Stimulated activated CD4-positive, alpha-beta T cell treated with anti-CD3 and anti-CD28 coated beads, TNF-alpha, amount 100 ng/mL, for 1 hour (primary cell): ENCODE measurements at places on chromosomes 1 and 21.

DNA sequence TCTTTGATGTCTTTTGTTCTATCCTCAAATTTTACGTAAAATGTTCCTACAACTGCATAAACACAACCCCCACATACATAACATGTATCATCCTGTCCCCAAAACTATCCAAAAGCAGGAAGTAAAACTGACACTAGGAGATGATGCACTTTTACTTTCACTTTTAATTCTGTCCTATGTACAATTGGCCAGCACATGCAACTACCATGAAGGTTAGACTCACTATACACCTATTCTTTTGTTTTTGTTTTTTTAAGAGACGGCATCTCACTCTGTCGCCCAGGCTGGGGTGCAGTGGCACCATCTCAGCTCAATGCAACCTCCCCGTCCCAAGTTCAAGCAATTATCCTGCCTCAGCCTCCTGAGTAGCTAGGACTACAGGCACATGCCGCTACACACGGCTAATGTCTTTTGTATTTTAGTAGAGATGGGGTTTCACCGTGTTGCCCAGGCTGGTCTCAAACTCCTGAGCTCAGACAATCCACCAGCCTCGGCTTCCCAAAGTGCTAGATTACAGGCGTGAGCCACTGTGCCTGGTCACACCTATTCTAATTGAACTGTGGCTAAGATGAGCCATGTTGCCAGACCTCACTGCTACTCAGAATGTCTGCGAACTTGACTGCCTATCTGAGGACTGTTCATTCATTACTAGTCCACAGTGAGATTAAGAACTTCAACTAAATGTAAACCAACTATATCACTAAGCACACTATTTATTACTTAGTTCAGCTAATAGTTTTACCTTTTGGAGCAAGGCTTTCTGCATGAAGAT, 48.0 kb downstream of the TOR3A start:
- no peak for DNase-seq

DNA sequence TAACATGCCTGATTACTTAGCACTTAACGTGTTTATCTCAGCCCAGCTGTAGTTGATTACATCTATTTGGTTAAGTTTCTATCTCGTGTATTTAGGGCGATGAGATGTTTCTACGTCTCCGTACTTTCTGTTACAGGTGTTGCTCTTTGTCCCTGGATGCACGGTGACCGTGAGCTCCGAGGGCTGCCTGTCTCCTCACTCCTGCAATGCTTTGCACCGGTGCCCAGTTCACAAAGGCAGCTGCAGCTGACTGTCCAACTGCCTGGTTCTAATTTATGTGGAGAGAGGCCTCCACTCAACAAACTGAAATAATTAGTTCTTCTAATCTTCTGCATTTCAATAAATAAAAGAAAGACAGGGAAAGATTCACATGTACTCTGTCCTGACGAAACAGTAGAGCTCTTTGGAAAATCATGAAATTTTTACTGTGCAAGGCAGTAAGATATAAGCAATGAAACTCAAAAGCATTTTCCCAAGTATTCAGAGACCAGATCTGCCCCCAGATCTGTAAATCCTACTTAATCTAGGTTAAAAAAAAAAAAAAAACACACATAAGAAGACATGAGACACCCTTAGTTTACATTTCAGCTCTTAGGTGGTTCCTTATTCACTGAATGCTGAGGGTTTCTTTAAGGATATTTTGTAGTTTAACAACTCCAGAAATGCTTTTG, 108.2 kb downstream of the TGFBR3 start:
- DNase-seq: no peak

DNA sequence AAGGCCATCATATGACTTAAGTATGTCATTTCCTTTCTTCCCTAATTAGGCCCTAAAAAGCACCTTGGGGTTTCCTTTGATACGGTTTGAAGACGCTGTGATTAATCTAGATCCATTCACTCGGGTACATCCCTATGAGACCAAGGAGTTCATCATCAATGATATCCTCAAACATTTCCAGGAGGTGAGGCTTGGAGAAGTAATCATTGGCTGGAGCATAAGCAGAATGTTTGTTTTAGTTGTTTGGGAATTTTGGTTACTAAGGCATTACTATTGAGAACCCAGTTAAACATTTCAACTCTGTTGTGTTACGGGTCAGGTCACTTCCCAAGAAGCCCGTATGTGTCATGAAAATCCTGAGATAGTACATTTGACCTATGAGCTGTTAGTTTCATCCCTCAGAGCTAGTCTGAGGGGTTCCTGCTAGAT, 185.2 kb downstream of the VPS13D start:
- no peak for DNase-seq

DNA sequence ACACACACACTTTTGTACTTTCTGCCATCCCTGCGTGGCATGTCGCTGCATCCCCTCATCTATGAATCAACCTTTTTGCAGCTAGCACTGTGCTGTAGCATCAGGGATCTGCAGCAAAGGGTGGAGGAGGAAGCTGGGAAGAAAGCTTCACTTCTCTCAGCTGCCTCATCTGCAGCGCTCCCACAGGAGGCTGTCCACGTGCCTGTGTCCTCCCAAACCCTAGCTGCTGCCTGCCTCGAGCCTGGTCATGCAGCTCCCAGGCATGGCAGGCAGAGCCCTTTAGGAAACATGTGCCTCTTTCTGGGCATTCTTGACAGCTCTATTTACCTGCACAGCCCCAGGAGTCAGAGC, 262.1 kb upstream of the SGIP1 start:
- no peak for DNase-seq

GRCh38 chr1:17214876-17215544, 10.1 kb downstream of the PADI1 start:
- no peak for DNase-seq

DNA sequence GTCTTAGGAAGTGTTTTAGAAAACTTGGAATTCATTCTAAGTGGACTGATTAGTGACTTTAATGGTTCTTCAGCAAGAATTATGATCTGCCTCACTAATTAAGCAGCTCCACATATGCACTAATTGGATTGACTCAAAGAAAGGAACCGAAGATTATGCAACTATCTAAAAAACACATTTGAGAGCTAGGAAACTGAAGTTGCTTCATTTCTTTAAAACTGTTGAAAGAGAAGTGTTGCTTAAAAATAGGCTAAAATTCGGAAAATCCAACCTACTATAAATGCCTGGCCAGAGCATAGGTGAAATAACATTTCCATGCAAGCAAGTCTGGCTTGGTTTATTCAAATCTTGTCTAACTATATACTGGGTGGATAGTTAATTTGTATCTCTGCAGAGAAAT, 502.9 kb upstream of the ZRANB2 start:
- DNase-seq: no peak

DNA sequence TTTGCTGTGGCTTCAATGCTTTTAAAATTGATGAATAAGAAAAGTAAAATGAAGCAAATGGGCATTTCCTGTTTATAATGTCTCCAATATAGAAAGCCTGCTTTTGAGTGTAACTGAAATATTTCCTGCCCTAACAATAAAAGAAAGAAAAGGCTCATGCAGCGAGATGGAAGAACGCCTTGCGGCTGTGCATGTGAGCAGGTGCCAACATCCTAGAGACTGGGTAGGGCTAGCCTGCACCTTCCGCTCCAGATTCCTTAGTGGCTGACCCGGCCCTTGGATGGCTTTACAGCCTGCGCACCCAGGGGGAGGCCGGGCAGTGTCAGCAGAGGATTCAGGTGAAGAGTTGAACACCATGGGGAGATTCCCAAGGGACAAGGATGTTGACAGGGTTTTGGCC, 21.8 kb downstream of the CNIH3 start:
- no peak for DNase-seq

DNA sequence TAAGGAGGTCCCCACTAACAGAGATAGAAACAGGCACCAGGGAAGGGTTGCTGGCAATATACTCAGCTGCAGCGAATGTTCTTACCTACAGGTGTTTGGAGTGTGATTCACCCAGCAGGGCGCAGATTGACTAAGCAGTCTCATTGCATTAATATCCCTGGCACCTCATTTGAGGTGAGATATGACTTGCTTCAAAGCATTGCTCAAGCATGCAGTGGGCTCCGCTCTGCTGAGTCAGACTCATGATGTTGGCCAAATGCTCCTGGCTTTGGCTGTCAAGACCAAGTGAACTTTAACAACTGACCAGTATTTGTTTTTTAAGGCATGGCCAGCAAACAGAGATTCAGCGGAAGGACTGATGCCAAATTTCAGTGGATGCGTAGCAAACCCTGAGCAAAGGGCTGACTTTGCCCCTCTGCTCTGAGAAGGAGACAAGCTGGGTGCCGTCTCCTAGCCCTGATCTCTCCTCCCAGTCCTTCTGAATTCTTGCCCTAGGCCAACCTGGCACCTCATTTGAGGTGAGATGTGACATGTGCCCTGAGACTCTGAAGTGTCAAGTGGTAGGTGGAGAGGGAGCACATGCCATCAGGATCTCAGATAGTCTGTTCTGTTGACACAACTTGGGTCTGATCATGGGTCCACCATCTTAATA, 187.1 kb upstream of the COA6 start:
- no peak for DNase-seq

- DNase-seq: no peak
Measured at GRCh38 chr1:150210706-150211105, 25.2 kb downstream of the ANP32E start.

- DNase-seq: no peak
Measured at GRCh38 chr1:238589843-238590435, 699.2 kb upstream of the ZP4 start.

DNA sequence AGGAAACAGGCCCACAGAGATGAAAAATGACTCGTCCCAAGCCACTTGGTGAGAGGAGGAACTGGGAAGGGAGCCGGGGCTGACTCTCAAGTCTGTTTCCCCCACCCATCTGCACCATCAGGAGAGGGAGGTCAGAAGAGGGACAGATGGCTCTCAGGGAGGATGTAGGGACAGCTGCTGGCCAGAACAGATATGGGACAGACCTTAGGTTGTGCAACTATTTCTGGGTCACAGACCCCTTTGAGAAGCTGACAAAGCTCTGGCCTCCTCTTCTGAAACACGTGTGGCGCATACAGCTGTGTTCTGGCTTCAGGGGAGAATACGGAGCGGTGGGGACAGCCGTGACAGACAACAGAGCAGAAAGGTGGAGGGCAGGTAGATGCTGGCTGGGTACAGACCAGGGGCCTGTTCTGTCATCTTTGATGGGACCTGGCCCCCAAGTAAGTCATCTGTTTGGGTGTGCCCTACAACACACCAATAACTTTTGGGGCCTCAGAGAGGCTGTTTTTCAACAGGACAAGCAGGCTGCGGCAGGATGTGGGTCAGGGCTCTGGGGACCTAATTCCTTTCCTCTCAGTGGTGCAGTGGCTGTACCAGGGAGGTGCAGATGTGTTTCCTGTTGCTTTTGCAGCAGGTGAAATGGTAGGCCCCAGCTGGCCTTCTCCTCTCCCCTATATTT, 7.3 kb downstream of the SH3BGRL3 start:
- DNase-seq: no peak

- DNase-seq: no peak
Measured at GRCh38 chr1:246051909-246052518, 455.1 kb downstream of the SMYD3 start.

DNA sequence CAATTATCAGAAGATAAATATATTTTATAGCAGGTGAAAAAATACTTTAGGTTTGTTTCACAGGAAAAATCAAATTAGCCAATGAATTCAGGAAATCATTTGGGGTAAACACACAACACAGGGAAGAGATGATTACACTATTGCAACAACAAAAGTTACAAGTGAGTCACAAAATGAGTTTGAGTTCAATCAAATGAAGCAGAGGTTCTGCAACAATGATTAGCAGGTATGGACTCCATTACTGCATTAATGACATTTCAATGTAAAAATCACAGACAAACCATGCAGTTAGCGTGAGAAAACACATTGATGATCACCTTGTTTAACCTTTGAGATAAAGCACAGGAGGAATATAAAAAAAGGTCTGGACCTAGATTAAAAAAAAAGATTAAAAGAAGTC, 9.7 kb downstream of the ADGRL4 start:
- DNase-seq: no peak

GRCh38 chr21:40540216-40540615, 306.7 kb downstream of the DSCAM start:
- DNase-seq: no peak

- no peak for DNase-seq
Measured at GRCh38 chr1:175043824-175044223, 20.6 kb upstream of the MRPS14 start.

DNA sequence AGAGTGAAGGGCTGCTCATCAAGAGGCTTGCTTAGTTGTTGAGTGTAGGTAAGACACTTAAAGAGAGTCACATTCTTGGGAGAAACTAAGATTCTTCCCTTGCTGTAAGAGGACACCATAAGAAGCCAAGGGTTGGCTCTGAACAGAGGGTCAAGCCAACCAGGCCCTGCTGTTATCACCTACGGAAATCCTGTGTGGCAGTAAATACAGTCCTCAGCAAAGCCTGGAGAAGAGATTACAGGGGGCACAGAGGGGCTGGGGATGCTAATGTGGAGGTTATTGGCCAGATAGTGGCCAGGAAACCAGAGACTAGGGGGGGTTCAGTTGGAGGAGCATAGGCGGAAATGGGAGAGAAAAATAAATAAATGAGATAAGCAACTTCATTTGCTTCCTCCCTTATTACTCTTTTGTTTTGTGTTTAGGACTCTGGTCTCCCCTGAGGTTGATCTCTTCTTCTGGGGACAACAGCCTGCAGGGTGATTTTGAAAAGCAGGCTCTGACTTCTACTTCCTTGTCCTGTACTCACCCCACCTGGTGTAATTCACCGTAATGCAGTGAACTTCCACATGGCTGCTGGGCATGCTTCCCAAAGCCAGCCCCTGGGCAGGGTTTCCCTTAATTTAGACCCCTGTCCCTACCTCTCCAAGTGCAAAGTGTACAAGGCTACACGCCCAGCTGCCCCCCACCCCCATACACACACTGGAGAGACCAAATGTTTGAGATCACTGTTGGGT, 40.9 kb downstream of the MTARC1 start:
- no peak for DNase-seq

DNA sequence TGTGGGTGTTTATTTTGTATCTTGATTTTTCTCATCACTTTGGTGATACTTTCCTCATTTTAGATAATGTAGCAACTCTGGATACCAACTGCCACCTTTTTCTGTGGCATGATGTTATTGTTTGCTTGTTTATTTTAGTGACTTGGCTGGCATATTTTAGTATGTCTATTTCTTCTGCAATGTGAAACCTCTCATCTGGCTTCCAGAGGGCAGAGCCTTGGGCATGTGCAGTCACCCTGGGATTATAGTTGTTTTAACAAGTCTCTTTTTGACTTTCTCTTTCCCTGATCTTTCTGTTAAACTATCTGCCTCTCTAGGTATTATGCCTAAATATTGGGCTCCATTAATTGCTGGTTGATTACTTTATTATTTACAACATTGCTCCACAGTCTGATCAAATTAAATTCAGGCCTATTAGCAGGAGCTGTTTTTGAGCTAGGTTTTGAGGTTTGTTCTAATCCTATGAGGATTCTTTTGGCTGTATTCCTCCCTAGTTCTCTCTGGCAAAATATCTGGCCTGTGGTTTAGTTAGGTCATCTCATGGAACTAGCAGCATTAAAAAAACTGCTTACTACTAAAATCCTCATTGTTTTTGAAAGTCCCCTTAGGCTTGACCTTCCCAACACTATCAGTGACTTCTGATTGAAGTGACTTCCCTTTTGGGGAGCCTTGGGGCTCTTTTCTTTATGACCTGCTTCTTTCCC, 86.4 kb upstream of the FAM78B start:
- DNase-seq: no peak

GRCh38 chr1:233647073-233647472, 33.2 kb downstream of the KCNK1 start:
- no peak for DNase-seq
